CD4-positive, alpha-beta T cell treated with Interleukin-21 for 1 hour (primary cell): ENCODE measurements at places on chromosomes 3 and 15.

DNA sequence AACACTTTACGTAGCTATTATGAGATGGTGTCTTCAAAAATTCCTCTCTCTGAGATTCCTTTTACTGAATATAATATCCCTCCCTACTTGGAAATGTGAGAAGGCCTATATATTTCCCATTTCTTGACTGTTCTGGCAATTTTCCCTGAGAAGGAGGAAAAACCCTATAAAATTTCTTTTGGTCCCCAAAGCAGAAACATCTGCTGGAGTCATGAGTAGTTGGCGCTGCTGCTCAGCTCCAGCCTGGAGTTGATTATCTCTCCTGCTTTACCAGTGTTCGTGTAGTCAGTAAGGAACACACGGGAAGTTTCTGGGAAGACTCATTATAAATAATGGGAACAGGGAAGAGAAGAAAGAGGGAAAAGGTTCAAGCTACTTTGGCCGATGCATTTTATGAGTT lies 680.1 kb downstream of the EPHA3 start:
- DNase-seq: no peak

- no peak for DNase-seq
Measured at GRCh38 chr15:88090481-88091011, 166.0 kb downstream of the NTRK3 start.

DNA sequence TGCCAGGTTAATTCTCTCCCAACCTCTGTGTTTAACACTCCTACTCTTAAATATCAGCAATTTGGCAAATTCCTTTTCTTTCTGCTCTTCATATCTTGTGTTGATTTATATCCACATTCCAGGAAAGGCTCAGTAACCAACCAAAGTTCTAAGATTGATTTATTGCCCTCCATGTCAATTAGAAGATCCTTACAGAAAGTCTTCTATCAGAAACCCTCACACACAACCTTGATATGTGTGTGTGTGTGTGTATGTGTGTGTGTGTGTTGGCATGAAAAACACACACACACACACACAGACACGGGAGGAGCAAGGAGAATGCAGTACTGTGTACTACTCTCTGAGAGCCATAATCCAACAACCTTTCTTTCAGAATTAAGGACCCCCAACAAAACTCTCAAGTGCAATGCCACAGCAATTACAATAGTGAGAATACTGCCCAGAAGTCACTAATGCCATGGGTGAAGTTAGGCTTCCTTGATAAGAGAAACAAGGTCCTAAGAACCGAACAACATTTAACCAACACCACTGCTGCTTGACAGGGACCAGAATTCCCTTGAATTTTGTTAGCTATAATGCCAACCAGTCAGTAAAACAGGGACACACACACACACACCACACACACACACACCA lies 1.1 kb downstream of the LSAMP start:
- no peak for DNase-seq

GRCh38 chr3:40680685-40681657 lies 156.2 kb downstream of the ZNF621 start:
- no peak for DNase-seq

DNA sequence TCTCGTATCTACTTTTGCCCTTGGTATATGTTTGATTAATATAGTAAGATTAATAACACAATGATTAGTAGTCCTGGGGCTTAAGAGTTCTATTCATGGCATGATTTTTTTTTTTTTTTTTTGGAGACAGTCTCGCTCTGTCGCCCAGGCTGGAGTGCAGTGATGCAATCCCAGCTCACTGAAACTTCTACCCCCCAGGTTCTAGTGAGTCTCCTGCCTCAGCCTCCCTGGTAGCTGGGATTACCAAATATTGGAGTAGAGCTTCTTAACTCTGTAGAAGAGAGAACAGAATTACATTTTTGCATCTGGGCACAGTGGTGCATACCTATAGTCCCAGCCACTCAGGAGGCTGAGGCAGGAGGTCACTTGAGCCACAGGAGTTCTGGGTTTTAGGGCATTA lies 58.9 kb downstream of the RAB7A start:
- DNase-seq: no peak

- DNase-seq: no peak
Measured at GRCh38 chr3:39541917-39542329, 74.4 kb downstream of the MOBP start.

DNA sequence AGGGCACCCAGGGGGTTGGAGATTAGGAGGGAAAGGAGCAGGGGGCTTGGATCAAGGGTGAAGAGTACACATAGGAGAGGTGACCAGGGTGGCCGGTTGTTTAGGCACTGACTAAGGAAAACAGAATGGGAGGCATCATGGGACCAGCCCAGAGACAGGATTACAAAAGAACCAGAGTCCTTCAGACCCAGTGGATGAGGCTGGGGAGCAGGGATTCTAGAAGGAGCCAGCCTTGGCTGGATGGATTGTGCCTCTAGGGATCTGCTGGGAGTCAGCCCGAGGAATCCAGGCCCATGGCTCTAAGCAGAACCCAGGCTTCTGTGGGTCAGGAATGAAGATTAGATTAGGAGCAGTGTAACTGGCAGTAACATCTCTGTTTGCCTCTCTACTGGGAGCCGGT lies 98.6 kb downstream of the ARNT2 start:
- no peak for DNase-seq

DNA sequence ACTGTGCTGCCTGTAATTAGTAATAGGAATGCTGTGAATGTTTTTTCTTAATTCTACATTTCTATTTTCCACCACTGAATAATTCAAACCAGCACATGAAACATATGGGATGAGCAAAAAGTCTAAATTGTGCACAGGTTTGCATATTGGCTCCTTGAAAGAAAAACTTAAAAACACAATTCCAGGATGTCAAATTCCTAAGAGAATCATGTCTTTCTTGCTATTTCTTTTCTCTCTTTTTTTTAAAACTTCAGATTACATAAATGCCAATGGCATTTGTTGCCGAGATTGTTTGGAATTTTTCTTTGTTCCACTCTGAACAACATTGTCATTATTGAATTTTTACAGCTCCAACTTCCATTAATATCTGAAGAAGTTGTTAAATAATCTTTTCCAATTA lies 60.8 kb downstream of the VGLL3 start:
- DNase-seq: no peak

DNA sequence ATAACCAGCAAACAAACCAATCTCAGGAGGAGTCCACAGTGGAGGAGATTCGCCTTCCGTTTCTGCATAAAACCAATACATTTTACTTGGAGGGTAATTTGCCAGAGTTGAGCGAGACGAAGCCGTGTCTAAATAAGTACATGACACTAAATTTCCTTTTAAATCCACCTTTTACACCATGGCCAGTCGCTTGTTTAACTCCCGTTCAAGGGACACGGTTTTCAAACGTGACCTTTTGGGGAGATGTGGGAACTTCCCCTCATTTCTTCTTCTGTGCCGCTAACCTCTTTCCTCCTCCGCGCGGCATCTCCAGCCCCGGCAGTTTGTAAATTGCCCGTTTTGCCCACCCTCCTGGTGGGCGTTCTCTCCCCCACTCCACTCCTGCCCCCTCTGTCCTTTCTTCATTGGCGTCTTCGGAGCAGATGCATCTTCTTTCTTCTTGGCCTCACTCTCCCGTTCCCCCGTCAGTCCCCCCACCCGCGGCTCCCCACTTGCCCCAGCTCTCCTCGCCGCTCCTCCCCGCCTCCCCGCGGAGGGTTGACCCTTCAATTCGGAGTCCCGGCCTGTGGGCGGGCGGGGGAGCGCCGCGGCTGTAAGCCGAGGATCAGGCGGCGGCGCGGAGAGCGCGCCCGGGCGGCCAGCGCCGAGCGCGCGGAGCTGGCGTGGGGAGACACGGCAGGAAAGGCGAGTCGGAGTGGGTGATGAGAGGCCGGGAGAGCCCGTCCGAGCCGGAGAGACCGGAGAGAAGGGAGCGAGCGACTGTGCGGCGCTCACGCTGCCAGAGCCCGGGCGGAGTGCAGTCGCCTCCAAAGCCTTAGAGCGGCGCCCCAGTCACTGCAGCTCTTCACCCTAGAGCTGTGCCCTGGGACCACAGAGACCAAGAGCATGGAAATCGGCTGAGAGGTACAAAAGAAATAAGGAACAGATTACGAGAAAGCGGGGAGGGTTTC lies at the start of gene NLGN1:
Gene NLGN1, plus strand, starts transcription at position 584 of the 950 bp plus-strand sequence.
- DNase-seq: no peak

GRCh38 chr3:83524901-83525300 lies 1433.9 kb upstream of the CADM2 start:
- DNase-seq: no peak

- DNase-seq: no peak
Measured at GRCh38 chr3:110528305-110529121, 543.1 kb upstream of the NECTIN3 start.

- DNase-seq: no peak
Measured at GRCh38 chr3:98877132-98877531, 24.4 kb downstream of the DCBLD2 start.

DNA sequence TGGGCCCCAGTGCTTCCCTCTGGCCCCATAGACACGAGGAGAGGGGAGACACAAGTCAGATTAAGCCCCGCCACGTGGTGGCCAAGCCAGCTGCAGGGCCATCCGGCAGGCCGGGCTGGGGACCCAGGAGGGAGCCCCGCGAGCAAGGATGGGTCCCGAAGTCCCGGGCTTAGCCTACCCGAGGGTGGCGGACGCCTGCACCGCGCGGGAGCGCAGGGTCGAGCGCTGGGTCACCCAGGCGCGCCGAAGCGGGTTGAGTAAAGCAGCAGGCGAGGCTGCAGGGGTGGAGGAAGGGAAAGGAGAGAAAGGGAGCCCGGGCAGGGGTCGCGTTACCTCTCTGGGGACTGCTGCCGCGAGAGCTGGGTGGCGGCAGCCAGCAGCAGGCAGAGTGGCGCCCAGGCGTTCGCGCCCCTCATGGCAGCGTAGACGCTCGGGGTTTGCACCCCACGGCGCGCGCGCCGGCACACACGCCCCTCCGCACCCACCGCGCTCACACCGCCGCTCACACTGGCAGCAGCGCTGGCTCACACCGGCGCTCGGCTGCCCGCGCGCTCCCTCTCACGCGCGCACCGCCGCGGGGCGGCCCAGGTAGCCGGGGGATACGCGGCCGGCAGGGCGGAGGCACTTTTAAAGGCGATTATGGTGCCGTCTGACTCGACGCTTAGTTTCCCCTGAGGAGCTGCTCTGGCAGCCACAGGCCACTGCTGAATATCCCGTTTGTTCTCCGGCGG lies at the start of gene PCOLCE2:
Gene PCOLCE2, minus strand, starts transcription at position 603 of the 731 bp plus-strand sequence. Its CDS starts 187 bp downstream, at position 416.
- no peak for DNase-seq

DNA sequence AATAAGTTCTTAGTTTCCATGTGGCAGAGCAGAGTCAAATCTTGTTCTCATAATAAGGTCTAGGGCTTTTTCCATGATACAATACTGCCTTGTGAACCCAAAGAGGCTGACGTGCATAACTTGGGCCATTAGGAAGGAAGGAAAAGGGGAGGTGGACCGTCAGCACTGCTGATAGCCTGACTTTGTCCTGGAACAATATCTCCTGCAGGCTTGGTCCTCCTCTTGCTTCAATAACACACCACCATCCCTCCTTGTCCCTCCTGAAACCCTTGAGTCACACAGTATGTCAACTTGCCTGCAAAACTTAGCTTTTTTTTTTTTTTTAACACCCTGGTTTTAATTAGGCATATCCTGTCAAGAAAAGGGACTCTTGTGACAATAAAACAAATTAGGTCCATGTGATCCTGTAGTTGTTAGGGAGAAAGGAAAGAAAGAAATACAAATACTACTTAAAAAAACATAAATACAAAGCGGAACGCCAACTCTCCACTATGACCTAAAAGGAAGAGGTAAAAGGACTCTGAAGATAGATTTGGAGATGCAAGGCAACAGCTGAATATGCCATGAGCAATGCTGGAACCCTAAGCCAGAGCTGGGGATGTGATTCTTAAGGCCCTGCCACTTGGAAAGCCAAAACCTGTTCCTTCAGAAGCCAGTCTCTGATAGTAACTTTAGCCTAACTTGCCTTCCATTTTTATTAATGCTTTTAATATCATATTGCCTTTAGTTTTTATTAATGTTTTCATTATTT lies 67.0 kb downstream of the WWTR1 start:
- no peak for DNase-seq

GRCh38 chr15:57462381-57462780 lies 86.1 kb downstream of the CGNL1 start:
- DNase-seq: no peak

- no peak for DNase-seq
Measured at GRCh38 chr3:99128725-99129505, 227.4 kb upstream of the DCBLD2 start.

DNA sequence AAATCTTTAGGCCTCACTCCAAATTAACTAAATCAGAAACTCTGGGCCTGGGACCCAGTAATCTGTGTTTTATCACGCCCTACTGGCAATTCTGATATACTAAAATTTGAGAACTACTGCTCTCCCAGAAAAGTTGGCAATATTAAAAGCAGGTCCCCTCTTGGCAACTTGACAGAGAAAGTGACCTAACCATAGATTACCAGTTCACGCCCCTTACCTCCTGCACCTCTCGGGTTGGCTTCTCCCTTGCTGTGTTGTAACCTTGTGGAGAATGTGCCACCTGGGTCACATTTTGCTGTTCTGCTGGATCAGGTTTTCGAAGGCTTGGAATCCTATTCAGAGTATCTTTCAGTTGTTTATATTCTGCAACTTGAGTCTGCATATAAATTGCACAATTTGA lies 59.1 kb downstream of the GOLIM4 start:
- DNase-seq: no peak

DNA sequence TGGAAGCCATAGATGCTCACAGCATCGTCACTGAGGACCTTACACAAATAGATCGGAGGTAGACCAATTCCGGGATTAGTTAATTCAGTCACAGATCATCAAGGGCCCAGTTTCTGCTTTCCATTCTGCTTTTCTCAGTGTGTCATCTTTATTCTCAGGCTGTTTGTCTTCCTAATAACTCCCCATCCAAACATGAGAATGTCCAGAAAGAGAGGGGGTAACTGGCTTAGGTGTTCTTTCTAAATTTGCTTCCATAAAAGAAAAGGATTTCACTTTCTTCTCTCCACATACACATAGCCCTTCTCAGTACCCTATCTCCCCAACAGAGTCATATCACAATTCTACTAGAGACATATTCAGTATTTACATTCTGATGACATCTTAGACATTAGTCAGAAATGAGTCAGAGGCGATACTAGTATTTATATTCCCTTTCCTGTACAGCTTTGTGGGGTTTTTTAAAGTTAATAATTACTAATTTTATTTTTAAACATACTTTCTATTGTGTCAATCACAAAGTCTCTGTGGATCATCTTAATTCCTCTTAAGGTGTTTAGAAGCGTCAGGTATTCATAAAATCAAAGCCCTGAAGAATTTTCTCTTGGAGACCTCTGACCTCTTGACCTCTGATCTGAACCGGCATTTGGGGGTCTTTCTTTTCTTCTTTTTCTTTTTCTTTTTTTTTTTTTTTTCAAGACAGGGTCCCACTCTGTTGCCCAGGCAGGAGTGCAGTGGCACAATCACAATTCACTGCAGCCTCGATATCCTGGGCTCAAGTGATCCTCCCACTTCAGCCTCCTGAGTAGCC lies 24.3 kb upstream of the IL12A start:
- no peak for DNase-seq

GRCh38 chr3:31988271-31988670 lies 6.7 kb downstream of the ZNF860 start:
- DNase-seq: no peak
